Kidney glomerular epithelial cell (primary cell): ENCODE measurements at places on chromosomes 7 and 10.

DNA sequence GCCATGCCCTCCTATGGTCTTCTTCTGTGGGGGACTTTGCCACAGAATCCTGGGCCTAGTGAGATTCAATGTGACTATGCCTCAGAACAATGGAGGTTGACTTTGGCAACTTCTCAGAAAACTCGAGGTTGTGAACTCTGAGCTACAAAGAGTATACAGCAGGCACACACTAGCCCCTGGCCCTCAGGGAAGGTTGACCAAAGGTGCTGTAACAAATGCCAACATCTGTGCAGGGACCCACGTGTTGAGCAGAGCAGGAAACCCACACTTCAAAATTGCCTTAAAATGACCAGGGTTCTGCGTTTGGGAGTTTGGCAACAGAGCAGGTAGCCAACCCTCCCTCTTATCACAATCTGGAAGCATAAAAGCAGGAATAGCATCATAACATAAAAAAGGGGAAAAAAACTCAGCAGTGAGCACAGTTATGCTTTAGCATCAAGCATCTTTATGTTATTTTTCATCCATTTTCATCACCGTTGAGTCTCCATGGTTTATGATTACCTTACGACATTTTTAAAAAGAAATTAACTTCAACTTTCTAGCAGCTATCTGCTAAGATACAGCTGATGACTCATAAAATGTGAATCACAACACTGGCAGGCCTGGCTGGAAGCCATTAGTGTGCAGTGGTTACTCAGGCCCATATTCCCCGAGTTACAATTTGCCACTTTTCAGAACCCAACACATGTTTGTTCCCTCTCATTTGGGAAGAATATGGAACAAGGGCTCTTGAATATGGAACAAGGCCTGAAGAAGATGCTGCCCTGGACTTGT is 11.1 kb downstream of the PRLHR start:
- peak; percentile 1 for DNase-seq

DNA sequence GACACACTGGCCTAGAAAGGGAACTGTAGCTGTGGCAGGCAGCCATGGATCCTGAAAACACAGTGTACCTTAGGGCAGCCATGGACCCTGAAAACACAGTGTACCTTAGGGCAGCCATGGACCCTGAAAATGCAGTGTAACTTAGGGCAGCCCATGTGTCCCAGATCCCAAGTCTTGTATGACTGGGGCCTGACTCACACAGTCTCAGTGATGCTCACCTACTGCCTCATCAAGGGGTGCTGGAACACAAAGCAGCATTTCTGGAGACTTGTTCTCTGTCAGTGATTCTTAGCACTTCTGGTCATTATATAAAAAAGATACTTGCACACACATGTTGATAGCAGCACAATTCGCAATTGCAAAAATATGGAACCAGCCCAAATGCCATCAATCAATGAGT is 70.2 kb upstream of the LAMB4 start:
- no peak for DNase-seq

DNA sequence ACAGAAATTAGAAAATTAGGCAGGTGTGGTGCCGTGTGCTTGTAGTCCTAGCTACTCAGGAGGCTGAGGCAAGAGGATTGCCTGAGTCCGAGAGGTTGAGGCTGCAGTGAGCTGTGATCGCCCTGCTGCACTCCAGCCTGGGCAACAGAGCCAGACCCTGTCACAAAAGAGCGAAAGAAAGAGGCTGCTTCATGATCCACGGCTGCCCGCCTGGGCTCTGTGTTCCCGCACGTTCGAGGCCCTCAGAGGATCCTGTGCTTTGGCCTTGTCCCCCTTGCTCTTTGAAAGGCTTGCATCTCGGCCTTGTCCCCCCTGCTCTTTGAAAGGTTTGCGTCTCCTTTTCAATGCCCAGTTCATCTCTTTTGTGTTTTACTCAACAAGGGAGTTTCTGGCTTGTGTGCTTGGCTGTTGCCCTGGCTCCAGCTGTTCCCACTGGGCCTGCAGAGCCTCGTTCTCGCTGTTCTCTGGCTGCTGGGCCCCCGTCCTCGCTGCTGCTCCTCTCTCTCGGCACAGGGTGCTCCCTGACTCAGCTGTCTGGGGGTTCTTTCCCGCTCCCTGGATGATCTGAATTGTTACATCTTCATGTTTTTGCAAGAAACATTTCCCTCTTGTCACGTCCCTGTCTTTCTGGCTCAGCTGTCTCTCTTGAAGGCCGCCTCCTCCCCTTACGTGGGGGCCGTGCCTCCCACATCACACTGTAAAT is 45.1 kb upstream of the INPP5A start:
- DNase-seq = no peak

- no peak for DNase-seq
These were observed 50.0 kb upstream of the INSIG1 start for GRCh38 chr7:155247479-155248365.

- no peak for DNase-seq
These were observed 351.1 kb downstream of the GATA3 start for GRCh38 chr10:8405596-8405995.

- no peak for DNase-seq
These were observed 615.6 kb downstream of the KCNMA1 start for GRCh38 chr10:77021966-77022490.

DNA sequence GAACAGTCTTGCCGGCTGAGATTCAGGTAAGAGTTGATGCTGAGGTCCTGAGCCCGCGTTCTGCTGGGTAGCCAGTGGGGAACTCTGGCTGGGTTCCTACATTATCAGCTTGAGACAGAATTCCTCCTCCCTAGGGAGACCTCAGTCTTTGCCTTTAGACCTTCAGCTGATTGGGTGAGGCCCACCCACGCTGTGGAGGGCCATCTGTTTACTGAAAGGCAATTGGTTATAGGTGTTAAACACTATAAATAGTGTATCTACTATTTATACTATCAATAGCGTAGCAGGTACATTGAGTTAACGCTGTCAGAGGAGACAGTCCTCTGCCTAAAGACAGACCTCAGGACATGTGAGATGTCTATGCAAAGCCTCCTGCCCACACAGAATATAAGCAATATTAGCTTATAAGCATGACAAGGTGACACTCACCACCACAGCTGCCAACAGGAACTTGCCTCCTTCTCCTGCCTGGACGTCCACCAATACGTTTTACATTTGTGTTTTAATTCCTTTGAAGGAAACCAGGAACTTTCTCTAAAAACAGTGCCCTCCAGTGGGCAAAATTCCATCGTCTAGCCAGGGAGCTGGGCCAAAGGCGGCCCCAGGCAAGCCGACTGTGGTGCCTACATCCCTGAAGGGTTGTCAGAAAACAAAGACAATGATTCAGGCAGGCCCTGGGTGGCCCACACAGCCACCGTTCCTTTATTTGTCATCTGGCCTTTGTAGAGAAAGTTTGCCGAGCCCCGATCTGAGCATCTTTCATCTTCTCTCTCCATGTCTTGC is 58.8 kb downstream of the INSIG1 start:
- DNase-seq = no peak

DNA sequence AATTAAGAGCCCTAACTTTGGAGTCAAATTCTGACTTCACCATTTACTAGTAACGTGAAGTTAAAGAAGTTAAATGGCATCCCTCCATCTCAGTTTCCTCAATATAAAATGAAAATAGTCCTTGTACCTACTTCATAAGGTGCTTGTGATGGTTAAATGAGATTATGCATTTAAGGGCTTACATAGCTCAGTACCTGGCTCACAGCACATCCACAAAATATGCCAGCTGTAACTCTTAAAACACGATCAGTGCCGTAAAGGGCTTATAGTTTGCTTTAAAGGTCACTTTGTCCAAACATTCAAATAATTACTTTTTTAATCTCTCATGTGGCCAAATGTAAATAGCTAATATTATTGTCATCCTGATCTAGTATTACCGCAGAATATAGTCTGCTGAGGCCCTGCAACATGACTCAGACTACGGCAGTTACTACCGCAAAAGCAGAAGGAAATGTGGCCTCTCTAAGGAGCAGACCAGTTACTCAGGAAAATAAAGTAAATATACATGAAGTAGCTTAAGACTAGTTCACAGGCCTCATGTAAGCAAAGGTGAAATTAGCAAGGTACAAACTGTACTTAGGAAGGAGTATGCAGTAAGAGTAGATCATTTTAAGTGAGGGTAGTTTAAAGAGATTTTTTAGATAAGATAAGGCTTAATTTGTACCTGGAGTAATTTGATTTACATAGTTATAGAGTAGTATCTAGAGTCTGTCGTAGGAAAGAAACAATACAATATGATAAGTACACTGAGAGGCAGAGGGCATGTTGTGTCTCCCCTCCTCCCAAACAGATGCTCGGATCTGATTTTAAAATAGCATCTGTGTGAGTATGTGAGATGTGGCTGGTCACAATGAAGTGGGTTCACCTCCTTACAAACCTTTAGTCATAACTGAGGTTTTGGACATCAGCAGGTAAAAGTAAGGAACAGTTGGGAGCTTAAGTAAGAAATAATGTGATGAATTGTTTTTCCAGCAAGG is 13.1 kb downstream of the CASP2 start:
- DNase-seq = no peak

- DNase-seq = no peak
These were observed 10.4 kb downstream of the RNF133 start for GRCh38 chr7:122688400-122688998.

- no peak for DNase-seq
These were observed 932.1 kb upstream of the C7orf33 start for GRCh38 chr7:147658392-147658967.

DNA sequence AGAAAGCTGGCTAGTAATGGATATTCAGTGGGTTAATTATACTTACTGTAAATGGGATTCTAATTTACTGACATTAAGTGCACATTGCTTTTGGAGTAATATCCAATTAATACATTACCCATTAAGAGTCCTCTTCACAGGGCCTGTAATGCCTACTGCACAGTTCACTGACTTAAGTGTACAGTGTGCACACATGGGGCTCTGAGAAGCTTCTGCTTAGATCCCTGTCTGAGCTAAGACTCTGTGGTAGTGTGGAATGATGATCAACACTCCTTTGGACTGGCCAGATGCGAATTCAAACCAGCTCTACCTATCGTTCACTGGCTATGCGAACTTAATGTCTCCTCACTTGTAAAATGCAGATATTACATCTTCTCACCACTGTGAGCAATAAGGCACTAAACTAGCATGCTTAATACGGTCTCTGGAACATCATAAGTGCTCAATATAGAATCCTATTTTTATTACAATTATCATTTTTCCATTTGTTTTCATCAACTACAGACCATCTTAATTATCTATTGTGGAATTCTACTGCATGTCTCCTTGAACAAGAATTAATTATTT is 53.8 kb upstream of the SEC61G start:
- peak; percentile 50 for DNase-seq

- no peak for DNase-seq
These were observed 8.7 kb upstream of the CALHM1 start for GRCh38 chr10:103467406-103467805.

DNA sequence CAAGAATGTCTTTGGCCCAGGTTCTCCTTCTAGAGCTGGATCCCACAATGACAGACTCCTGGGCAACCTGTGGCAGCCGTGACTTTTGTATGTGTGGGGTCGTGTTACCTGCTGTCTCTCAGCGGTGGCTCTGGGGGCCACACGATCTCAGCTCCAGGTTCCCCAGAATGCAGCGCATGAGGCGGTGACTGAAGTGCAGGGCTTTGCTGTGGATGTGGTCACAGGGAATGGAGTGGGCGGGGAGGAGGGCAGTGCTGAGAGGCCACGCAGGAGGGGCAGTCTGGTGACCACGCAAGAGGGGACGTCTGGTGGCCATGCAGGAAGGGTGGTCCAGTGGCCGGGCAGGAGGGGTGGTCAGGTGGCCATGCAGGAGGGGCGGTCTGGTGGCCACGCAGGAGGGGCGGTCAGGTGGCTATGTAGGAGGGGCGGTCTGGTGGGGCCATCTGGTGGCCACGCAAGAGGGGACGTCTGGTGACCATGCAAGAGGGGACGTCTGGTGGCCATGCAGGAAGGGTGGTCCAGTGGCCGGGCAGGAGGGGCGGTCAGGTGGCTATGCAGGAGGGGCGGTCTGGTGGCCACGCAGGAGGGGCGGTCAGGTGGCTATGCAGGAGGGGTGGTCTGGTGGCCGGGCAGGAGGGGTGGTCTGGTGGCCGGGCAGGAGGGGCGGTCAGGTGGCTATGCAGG is 112.7 kb downstream of the ACTR3B start:
- no peak for DNase-seq

DNA sequence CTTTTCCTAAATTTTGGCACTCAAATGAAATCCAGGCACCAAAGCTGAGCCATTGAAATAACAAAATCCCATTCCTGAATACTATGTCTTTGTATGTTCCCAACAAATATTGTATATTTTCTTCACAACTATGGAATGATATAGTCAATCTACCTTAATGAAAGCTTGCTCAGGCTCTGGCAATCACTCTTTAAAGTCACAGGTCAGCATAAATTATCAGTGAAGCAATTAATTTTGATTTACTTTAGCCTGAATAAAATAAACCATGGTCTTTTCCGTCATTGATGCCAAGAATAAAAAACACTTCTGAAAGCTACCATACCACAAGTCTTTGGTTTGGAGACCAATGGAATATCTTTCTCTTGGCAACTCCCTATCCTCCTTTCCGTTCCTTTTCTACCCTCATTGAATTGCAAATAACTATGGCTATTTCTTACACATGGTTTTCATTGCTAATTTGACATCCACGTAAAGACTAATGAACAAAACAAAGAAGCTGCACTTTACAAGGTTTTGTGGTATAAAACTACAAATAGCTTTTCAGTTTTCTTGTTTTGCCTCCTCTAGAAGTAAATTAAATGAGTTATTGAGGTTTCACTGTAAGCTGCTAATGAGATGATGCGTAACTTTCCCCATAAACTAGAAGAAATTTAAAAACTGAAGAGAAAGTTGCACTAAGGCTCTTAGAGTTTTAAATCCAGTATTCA is 166.6 kb downstream of the TAX1BP1 start:
- no peak for DNase-seq

- no peak for DNase-seq
These were observed 83.4 kb downstream of the AGMO start for GRCh38 chr7:15478401-15478800.

DNA sequence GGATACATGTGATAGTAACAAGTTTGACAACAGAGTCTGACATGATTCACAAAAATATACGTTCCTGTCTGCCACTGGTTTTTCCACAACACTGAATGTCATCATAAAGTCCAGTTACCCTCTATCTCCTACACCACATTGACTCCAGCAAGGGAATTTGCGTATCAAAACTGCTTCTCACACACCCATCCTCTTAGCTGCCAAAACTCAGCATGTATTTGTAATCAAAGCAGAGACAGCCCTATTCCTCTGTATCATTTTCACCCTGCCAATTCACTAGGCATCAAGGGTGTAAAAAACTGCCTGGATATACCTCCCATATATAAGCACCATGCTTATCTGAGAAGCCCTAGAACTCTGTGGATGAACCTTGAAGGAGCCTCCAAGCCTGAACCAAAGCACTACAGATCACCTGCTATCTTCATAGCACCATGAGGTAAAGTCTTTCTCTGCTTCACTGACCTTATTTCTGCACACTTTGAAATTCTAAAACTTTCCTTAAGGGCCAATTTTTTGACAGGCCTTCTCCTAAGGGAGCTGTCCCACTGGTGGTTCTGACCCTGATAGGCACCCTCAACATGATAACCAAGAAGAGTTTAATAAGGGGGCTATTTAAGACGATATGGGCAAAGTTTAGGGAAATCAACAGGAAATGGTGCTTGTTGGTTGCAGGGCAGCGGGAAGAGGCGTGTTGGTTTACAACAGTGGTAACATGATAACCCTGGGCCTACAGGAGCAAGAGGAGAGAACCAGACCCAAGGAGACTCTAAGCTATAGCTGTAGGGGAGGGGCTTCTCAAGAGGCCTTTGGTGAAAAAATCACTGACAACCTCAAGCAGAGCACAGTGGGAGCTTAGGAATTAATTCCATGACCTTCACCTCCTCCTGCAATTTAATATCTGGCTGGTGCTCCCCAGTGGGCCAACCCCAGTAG is at the start of gene IFIT1B:
IFIT1B (plus strand) TSS at position 352 of the 933 bp plus-strand sequence; CDS start at position 432, 80 bp downstream.
- no peak for DNase-seq
